CD4-positive, alpha-beta T cell treated with Interleukin-21 for 1 hour (primary cell): ENCODE measurements at places on chromosomes 12 and 14.

- DNase-seq, result no peak
Measured at GRCh38 chr12:122523280-122523679, 3.5 kb downstream of the RSRC2 start.

DNA sequence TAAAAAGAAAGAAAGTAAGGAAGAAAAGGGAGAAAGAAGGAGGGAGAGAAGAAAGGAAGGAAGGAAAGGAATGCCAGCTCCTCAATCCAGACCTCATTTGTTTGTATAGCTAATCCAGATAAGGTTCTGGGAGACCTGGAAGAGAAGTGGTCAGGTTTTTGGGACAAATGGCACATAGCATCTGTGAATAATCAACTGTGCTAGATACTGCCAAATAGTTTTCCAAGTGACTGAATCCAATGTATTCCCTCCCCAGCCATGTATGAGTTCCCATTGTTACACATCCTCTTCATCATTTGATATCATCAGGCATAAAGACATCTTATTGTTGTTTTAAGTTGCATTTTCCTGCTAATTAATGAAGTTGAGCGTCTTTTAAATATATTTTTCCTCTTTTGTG lies 18.6 kb upstream of the PTGR2 start:
- DNase-seq, result no peak

DNA sequence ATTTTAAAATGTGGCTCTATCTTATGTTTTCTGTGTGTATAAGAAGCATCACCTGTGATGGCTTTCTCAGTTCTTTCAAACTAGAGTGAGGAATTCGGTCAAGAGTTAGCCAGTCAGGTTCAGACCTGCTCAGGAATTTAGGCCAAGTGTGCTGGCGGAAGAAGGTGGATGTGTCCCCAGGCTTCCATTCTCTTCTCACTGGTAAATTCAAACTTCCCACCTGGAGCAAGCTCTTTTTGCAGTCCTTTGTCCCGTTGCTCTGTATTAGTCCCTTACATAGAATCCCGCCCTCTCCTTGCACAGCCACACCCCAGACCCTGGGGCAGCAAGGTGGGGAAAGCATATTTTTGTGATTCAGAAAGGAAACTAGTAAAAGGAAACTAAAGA lies 124.7 kb upstream of the PWP1 start:
- no peak for DNase-seq

DNA sequence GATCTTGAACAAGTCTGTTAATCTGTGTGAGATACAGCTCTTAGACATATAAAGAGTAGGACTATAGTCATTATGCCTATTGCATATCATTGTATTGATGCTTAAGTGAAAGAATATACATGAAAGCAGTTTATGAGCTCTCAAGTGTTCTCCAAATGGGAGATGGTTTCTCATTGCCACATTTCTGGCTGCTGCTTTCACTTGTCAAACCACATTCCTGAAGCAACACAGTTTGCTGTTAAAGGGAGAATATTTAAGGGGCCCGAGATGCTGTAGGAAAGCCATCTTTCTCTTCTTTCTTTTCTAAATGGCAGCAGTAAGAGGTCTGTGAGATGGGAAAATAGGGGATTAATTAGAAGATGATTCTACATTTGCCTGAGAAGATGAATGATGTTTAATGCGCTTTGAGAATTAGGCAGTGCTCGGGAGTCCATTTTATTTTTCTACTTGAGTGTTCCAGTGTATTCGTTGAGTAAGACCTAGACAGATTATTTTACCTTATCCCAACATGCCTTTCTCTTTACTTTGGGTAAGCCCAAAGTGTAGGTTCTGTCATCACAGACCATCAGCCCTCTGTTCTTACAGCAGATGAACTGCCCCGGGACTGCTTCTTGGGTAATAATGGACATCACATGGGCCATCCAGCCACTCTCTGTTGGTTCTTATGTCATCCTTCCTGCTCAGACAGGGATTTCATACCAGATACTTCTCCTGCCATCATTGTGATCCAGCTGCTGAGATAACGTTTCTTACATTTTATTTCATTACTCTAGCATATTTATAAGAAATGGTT lies 35.6 kb downstream of the ANO4 start:
- DNase-seq, result no peak

DNA sequence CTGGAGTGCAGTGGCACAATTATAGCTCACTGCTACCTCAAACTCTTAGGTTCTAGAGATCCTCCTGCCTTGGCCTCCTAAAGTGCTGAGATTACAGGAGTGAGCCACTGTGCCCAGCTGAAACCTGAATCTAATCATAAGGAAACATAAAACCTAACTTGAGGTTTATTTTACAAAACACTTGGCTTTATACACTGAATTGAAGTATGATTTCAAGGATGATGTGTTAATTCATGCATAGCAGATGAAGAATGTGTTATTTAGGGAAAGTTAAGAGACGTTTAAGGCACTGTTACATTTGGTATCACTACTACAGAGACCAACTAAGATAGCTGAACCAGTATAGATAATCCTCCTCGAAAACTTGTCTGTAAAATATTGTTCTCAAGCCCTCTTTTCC lies 6.4 kb downstream of the DICER1 start:
- DNase-seq, result no peak

- no peak for DNase-seq
Measured at GRCh38 chr14:33567023-33567728, 383.7 kb downstream of the EGLN3 start.

GRCh38 chr12:96193725-96194575 lies at the start of gene ELK3:
ELK3 (plus strand) TSS chr12:96194375.
- DNase-seq, result peak; percentile 67

DNA sequence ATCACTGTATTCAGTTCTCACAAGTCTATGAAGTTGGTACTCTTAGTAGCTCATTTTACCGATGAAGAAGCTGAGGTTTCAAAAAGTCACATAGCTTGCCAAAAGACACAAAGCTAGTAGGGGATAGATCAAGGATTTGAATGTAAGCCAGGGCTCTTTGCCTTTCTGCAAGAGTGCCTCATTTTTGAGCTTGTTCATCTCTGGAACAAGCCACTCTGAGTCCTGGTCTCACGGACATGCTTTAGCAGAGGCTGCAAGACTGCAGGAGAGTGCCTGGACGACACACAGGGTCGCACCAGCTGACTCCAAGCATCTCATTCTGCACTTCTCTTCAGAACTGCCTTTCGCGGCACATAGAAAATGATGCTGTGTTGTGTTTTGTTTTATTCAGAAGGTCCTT lies 3.7 kb downstream of the NUAK1 start:
- DNase-seq, result no peak

GRCh38 chr12:76560086-76560491 lies 518 bp upstream of the OSBPL8 start:
- DNase-seq, result no peak

DNA sequence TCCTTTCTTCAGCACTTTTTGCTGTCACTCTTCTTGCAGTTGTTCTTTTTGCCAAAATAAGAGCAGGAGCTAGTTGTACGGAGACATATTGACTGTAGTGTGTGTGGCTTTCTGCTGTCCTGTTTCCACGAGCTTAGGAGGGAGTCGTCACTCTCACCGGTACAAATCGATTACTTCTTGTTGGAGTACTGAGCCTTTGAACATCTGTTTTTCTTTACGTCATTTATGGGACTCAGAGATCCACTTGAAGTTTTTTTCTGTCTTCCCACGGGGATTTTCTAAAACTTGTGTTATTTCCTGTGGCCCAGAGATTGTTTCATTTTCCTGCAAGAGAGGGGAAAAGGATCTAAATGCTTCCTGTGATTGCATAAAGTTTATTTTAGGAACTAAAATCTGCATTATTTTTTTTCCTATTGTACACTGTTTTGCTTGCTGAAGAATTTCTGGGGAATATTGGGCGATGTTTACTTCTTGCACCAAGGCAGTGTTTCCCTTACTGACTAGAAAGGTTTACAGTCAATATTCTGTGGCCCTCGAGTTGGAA lies 199.8 kb upstream of the ARHGAP5 start:
- DNase-seq, result no peak

GRCh38 chr14:89024691-89025090 lies 200.2 kb downstream of the TTC8 start:
- no peak for DNase-seq

DNA sequence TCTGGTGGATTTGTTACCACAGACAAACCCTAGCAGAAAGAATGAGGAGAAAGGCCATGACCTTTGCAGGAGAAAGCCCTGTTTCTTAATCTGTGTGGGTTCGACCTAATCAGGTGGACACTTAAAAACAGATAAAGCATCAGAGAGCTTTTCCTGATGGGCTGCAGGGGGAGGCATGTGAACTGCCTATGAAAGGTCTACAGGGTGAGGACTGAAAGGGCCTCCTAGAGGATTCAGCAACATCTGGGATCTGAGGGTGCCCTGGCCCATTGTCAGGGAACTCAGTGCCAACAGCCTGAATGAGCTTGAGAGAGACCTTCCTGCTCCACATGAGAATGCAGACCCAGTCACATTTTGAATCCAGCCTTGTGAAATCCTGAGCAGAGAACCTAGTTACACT lies 178.8 kb upstream of the DDHD1 start:
- no peak for DNase-seq

GRCh38 chr12:131276501-131277185 lies 322.9 kb downstream of the ADGRD1 start:
- DNase-seq, result no peak

GRCh38 chr12:52687497-52688385 lies 7.5 kb upstream of the KRT1 start:
- no peak for DNase-seq

- no peak for DNase-seq
Measured at GRCh38 chr12:46227616-46228015, 41.2 kb downstream of the SLC38A1 start.

DNA sequence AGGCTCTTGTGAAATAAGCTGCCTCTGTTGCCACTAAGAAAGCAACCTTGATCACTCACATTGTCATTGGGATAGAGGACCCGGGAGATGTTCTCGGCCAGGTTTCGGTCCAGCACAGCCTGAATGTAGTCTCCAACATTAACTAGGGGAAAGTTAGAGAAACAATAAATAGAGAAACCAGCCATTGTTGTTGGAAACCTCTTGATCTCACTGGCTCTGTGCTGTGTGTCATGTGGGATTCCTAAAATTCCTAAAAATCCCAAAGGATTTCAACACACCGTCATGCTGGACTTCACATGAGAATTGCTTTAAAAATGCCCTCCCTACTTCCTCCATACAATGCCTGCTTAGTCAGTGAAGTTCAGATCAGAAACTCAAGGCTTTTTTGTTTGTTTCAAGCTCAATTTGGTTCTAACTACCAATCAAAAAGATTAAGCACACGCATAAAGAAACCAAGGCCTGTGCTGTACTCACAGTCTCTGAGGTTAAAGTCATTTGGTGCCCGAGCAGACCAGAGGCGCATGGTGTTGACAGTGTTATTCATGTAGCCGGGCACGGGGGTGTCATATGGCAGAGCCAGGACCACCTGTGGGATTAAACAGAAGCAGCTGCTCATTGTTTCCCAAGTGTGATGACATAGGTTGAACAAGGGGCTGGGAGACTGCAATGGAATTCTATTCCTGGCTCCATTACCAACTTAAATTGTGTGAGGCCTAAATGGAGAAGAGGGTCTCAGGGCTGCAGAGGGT lies 23.6 kb downstream of the PYGL start:
- no peak for DNase-seq

GRCh38 chr12:86521870-86522269 lies 265.7 kb upstream of the MGAT4C start:
- DNase-seq, result no peak

- no peak for DNase-seq
Measured at GRCh38 chr12:129339336-129339735, 486.1 kb downstream of the GLT1D1 start.

GRCh38 chr12:72602581-72602980 lies 330.4 kb downstream of the TRHDE start:
- no peak for DNase-seq

DNA sequence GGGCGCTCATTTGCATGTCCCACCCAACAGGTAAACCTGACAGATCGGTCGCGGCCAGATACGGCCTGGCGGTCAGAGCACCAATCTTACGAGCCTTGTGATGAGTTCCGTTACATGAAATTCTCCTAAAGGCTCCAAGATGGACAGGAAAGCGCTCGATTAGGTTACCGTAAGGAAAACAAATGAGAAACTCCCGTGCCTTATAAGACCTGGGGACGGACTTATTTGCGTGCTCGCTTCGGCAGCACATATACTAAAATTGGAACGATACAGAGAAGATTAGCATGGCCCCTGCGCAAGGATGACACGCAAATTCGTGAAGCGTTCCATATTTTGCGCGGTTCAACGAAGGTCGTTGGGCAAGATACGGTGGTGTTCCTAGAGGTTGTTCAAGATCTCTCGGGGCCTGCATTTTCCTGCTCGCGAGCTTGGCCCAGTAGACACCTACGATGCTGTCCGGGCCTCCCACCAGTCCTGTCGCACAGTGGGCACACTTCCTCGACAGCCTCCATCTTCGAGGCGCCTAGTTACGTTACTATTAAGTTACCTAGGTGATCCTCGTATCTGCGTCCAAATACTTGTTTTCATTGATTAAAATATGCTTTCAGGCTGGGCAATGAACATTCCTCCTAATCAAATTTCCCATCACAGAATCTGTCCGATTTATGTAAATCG lies at the start of gene RNU6-7:
TSS of gene RNU6-7 (plus strand) at position 230 of the 675 bp plus-strand sequence.
- peak; percentile 66 for DNase-seq

DNA sequence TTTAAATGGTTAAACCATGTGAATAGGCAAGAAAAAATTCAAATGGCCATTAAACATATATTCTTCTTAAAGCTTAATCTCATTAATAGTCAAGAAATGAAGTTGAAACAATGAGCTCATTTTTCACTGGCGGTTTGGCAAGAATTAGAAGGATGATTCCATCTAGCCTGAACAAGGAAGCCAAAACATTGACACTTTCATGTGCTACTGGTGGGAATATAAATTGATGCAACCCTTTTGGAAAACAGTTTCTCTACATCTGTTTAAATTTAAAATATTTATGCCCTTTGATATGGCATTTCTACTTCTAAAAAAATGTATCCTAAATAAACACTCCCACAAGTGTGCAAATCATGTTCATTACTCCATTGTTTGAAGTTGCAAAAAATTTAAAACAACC lies 174.7 kb upstream of the HIF1A start:
- no peak for DNase-seq

- DNase-seq, result no peak
Measured at GRCh38 chr12:60266381-60266852, 670.6 kb downstream of the SLC16A7 start.

DNA sequence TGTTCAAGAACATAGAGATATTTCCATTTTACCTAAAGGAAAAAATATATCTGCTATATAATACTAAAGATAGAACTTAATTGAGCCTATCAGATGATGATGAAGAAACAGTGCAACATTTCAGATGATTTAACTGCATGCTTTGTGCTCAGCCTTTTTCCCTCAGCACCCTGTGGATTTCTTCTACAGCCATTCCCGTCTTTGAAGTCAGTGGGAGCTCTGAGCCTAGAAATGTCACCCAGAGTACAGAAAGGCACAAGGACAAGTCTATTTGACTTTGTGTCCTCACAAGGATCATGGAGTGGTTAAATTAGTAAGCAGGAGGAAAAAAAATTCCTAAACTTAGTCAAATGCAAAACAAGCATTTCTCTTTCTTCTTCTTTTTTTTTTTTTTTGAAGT lies 994.0 kb upstream of the FLRT2 start:
- DNase-seq, result no peak
